Cerebellar cortex (tissue), 1 donor: ENCODE measurements at places on chromosomes 11 and 22.

GRCh38 chr11:128048121-128048520, 539.2 kb downstream of the ETS1 start:
- DNase-seq, result no peak

DNA sequence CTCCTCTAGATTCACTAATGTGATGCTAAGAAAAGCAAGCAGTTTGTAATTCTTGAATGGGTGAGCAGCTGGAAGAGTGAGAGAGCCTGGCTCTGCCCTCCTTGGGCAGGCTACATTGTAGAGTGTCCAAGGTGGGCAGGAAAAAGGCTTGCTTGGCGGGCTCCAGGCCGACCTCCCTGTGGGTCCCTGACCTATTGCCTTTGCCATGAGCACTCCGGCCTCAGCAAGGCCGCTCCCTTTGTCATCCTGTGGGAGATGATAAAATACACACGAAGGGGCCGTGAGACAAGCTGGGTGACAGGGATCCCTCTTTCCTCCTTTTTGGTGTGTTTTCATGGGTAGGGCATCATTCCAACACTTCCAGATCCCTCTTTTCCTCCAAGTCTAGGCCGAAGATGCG, 41.8 kb downstream of the TIMP3 start:
- no peak for DNase-seq

- DNase-seq, result no peak
Measured at GRCh38 chr11:79942646-79943045, 501.8 kb upstream of the TENM4 start.

GRCh38 chr11:28495333-28495732, 387.1 kb downstream of the METTL15 start:
- DNase-seq, result no peak

DNA sequence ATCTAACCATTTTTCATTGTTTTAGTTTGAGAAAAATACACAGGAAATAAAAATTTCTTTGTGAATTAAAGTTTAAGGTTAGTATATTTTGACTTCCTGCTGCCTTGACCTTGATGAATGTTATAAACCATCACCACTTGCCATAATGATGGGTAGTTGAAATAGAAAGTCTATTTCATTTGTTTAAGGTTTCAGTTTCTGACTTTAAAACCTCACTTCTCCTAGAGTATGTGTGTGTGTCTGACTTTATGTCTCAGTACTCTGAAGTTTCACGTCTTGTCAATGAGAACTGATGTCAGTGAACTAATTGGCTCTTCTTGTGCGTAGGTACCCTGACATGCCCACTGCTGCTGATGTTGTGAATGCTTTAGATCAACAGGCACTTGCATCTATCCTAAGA, 188.2 kb downstream of the METTL15 start:
- no peak for DNase-seq

DNA sequence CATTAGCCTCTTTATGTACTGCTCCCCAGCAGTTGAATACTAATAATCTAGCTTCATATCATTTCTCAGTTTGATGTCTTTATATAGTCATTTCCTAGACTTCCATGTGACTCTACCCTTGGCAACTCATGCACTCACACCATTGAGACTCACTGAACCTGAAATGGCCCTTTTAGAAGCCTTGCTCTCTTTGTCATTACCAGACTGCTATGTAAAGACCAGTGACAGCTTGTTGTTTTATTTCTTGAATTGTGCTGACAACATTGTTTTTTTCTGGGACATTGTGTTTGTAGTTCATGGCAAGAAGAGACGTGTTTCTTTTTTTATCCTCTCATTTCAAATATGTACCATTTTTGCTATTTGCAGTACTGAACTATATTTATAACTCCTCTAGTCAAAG, 256.5 kb downstream of the CNTN5 start:
- no peak for DNase-seq

GRCh38 chr11:64609436-64610047, 18.5 kb downstream of the SLC22A12 start:
- no peak for DNase-seq

- DNase-seq, result no peak
Measured at GRCh38 chr11:104422324-104422944, 258.5 kb upstream of the PDGFD start.

GRCh38 chr22:25407226-25407858, 157.1 kb upstream of the GRK3 start:
- DNase-seq, result no peak

GRCh38 chr11:93288767-93289166, 41.8 kb upstream of the DEUP1 start:
- no peak for DNase-seq

GRCh38 chr11:127873478-127873877, 713.9 kb downstream of the ETS1 start:
- no peak for DNase-seq

DNA sequence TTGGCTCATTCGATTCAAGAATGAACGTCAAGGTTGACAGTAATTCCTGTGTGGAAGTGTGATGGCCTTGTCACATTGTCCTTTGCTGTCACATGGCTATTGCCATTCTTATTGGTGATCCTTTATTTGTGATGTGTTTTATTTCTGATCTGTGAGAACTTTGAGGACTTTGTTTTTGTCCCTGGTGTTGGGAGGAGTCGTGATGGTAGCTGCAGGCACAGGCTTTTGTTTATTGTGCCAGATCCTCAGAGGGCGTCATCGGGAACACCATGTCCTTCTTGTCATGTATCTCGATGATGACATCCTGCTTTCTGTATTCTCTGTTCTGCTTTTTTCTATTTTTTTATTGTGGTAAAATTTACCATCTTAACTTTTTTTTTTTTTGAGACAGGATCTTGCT, 5.6 kb downstream of the PICK1 start:
- no peak for DNase-seq

- DNase-seq, result no peak
Measured at GRCh38 chr11:109894242-109894641, 198.9 kb upstream of the ZC3H12C start.

GRCh38 chr11:129658526-129658867, 157.2 kb upstream of the TMEM45B start:
- DNase-seq, result no peak

DNA sequence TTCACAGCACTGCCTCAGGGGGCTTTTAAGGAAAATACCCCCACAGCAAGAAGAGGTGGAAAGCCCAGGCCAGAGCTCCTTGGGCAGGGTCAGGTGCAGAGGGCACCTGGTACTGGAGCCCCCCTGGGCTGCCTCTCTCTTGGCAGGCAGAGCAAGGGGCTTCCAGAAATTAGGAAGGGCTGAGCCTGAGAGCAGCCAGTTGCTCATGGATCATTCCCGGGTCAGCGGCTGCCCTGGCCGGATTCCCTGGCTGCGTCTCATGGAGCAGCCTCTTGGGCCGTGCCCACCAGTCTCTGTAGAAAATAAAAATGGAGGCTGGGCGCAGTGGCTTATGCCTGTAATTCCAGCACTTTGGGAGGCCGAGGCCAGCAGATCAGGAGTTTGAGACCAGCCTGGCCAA, 10.3 kb upstream of the OMP start:
- no peak for DNase-seq
